Hindlimb muscle (tissue), 1 donor: ENCODE measurements at places on chromosomes 1 and 21.

GRCh38 chr1:225603538-225604354, 49.2 kb downstream of the ENAH start:
- DNase-seq: no peak

- DNase-seq: no peak
These were observed 2.6 kb upstream of the UQCRHL start for GRCh38 chr1:15810073-15810472.

DNA sequence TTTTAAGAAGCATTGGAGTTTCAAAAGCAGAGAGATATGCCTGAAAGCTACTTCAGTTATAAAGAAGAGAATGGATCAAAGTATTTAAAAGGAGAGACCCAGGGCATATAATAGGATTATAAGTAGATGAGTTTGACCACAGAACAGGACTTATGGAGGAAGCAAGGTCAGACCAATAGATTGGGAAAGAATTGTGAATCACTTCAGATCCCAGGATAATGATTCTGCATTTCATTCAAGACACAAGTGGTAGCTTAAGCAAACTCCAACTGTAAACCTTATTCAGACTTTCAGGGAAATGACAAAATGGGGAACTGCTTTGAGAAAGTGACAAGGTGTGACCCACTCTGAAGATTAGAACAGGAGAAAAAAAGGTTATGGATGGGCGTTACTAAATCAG, 18.9 kb upstream of the OR10J5 start:
- no peak for DNase-seq

DNA sequence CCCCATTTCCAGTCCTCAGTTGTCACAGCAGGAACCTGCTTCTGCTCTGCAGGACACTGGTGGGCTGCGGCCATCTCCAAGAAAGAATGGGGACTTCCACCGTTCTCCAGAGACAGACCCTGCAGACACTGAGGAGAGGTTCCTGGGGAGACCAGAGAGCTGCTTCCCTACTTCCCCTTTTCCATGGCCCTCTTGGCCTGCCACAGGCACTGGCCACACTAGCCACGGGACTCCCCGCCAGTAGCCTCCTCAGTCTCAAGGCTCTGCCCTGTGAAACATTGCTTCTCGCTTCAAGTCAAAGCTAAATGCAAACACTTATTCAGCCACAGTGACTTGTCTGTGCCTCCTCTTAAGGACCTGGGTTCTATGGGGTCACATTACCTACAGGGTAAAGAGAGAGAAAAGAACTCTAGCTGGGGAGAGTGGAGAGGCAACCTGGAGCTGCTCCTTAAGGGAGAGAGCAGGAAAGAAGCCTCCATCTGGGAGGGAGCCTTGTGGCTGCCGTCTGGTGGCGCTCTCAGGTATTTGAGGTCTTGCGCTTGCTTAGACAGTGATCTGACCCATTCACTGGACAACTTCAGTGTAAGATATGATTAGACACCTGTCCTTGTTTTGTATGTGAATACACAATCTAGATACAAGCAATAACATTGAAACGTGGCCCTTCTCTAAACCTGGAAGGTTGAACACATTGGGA, 5.4 kb upstream of the SLAMF8 start:
- DNase-seq: no peak

GRCh38 chr1:114100148-114100547, 53.5 kb downstream of the SYT6 start:
- no peak for DNase-seq

GRCh38 chr1:111631502-111631901, 11.9 kb downstream of the RAP1A start:
- no peak for DNase-seq

DNA sequence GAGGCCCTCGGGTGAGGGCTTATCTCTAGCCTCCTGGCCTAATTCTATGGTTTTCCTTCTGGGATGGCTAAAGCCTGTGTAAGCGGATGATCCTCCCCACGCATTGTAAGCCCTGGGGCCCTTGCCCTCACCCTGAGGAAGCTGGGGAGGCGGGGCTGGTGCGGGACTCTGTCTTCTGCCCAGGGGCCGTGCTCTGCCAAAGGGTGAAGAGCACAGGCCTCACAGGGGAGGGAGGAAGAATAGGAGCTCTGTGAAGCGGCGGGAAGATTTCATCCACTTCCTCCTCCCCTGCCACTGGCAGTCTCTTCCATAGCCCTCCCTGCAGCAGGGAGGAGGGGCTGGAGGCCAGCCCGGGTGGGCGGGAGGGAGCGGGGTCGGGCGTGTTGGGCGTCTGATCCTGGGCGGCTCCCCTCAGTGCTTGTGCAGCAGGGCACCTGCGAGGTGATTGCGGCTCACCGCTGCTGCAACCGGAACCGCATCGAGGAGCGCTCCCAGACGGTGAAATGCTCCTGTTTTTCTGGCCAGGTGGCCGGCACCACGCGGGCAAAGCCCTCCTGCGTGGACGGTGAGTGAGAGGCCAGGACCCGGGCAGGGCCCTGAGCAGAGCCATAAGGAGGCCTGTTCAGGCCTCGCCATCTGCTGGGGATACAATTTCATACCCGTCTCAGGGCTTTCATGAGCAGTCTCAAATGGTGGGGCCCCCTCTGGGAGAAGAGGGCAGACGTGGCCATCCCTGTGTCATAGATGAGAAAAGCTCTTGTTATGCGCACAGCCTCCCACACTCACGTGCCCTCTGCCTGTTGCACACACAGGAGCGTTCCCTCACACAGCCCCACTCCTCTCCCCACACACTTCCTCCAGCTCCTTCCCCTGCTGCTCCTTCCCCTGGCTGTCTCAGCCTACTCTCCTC, 7.7 kb upstream of the PPM1J start:
- no peak for DNase-seq

DNA sequence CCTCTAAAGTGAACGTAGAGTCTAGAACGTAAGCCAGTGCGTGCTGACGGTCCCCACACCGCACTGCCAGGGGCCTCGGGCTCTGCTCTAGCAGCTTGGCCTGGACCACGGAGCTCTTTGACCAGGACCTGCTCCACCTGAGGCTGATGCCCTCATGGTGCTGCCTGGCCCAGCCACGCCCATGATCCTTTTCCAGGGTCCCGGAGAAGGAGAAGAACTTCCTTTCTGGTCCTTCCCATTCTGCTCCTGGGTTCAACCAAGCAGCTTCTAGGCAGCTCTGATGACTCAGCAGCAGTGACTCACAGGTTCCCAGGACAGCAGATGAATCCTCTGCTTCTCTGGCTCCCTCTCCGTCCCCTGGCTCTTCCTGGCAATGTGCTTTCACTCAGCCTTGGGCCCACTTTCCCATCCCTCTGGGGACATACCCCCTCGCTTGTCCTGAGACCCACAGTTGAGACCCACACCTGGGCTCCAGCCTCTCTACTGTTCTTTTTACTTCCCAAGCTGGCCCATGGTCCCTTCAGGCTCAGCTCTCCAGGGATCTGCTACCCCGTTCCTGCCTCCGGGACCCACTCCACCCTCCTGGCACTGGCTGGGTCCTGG, 246.3 kb upstream of the RAB4A start:
- no peak for DNase-seq

DNA sequence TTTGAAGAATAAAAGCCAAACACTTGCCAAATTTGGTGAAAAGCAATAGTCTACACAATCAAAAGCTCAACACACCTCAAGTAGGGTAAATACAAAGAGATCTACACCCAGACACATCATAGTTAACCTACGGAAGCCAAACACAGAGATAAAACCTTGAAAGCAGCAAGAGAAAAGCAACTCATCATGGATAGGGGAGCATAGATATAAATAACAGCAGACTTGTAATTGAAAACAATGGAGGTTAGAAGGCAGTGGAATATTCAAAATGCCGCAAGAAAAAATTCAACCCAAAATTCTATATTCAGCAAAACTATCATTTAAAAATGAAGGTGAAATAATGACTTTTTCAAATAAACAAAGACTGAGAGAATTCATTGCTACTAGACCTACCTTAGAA, 105.1 kb downstream of the ITSN1 start:
- DNase-seq: no peak

DNA sequence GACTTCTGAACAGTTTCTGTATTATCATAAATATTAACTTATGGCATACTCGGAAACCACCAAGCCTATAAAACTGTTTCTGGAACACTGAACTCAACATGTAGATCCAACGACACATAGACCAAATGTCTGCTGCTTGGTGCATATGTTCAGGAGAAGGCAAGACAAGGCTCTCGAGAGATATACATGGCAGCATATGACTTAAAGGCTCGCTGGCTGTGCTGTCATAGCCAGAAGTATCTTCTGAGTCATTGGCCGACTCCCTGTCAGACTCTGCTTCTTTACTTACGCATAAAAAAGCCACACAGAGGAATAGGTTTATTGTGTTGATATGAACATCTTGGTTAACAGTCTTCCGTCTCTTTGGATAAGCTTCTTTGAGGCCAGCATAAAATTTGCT, 60.6 kb downstream of the LYST start:
- DNase-seq: no peak

GRCh38 chr1:210250665-210250997, 18.0 kb downstream of the SERTAD4 start:
- DNase-seq: no peak

- no peak for DNase-seq
These were observed 25.1 kb upstream of the MROH9 start for GRCh38 chr1:170910273-170910672.

DNA sequence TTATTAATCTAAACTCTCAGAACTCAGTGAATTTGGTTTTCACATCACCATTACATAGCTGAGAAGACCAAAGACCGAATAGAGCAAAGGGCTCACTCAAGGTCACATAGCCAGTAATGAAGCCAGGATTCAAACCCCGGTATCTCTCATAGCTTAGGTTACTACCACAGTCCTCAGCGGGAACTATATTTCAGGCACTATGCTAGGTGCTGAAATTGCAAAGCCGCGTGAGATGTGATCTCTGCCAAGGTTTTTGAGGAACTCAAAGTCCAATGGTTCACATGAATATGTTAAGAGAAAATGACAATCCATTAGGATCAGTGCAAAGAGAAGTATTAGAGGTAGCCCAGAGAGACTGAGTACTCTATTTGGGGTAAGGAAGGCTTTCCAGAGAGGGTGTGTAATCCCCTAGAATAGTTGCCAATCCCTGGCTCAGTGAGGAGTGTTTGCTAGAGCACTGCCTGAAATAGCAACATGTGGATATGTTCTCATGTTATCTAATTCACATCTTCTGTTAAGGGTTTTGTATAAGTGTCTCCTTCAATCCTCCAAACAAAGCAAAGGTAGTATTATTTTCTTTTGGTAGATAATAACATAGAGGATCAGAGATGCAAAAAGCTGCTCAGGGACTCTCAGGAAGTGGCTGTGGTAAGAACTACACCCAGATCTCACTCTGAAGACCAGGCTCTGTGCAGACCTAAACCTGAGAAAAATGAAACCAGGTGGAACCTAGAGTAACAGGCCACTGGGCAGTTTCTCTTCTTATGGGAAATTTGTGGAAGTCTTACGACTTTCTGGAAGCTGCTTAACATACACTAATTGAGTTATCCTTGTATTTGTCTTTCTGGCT, 93.1 kb upstream of the C8B start:
- DNase-seq: no peak

- DNase-seq: no peak
These were observed 153.9 kb upstream of the DSCAM start for GRCh38 chr21:41000838-41001237.

DNA sequence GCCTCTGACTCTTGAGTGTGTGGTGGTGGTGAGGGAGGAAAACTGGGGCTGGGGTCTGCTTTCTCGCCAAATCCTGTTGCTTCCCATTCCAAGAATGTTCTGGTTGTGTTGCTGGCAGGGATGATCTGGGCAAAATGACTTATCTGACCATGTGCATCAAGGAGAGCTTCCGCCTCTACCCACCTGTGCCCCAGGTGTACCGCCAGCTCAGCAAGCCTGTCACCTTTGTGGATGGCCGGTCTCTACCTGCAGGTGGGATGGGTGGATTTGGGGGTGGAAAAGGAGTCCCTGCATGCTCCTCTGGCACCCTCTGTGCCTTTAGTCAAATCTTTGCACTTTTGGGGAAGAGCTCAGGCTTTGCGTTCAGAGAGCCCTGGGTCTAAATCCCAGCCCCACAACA, 18.1 kb downstream of the CYP4B1 start:
- DNase-seq: no peak

DNA sequence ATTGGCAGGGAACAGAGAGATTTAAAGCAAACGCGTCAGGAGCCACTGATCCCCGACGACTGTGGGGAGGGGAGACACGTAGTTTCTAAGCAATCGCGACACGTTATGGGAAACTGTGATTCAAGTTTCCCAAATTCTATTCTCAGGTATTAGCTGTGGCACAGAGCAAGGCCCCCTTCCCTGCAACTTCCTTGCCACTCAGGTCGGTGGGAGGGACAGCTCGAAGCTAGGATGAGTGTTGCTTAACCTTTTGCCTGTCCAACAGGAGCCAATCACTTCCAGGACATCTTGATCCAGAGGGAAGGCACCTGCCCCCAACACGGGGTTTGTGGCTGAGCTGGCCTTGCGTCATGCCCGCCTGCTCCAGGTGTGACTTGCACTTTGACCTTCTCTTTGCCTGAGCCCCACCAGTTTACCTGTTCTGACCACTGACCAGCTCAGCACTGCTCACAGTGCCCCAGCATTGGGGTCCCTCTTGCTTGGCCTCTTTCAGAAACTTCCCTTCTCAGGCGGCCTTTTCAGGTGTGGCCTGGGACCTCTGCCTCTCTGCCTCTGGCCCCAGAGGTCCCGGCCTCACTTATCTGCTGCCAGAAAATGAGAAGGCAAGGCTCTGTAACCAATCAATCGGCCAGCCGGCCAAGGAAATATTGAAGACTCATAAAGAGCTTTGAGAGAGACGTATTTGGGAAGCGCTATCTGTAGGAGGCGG, 24.6 kb downstream of the TEX35 start:
- no peak for DNase-seq

DNA sequence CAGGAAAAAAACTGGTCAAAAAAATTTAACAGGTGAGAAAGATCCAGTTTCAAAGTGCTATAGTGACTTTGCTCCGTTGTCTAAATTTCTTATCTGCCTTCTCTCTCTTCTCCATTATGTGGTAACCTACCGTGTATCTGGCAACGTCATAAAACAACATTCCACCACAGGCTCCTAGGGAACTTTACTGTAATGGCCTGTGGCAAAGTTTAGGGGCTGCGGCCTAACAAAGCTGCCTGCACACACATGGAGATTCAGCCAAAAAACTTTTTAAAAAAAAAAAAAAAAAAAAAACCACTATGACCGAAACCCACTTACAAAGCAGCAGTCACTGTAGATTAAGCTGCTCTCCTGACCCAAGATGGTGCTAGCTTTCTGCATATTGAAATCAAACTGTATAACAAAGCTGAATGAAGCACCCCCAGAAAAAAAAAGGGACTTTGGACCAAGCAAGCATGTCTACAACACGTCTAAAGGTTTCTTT, 202.6 kb downstream of the SLC45A1 start:
- no peak for DNase-seq

DNA sequence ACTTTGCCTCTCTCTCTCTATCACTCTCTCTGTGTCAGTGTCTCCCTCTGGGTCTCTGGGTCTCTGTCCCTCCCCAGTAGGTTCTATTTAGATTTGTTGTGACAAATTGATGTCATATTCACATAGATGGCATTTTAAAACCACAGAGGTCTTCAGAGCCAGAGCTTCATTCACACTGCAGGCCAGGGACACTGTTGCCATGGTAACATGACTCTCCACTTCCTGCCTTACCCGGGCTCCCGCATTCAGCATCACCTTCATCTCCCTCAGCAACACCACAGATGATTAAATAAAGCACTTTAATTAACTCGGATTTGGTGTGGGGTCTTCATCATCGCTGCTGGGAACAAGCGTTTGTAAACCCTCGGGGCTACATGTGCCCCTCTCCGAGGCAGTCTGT, 132.6 kb downstream of the ETS2 start:
- DNase-seq: no peak
